Ascending aorta (tissue), 2 donors: ENCODE measurements at places on chromosomes 2 and 18. TPM values are rescaled to one million over a fixed set of nuclear protein-coding genes. Genes with fewer than 3 reads are reported as not detected.

The SMARCAL1 gene
- 5.3 TPM for total RNA-seq

DNA sequence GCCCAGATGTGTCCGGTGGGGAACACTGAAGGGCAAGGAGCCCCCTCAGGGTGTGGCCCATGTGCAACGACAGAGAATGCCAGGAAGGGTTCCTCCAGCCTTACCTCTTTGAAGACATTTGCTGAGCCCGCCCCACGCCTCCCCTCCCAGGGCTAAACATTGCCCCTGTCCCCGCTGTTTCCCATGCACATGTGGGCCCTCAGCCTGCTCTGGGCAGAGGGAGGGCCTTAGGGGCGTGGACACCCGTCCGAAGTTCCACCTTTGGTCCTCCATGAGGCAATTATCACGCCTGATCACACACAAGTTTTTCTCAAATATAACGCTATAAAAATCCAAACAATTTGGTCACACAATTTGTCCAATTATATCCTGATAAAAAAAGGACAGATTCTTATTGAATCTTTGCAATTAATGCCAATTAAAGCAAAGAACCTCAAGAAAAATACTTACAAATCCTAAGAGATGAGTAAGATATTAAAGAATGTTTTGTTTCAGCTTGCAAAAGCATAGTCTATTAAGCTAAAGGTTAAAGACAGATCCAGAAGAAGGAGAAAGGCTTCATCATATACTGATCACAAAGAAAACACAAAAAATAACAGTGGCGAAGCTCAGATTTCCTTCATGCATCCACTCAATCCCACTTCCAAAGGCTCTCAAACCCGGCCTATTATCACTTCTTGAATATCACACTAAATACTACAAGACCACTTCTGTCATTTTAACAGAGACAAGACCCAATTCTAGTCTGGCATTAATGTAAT lies 55.2 kb upstream of the LDLRAD4 start:
- no peak for DNase-seq

- no peak for DNase-seq
Observed at GRCh38 chr2:63023444-63023843, 27.2 kb upstream of the OTX1 start.

The SIGLEC15 gene
- total RNA-seq, result not detected

- no peak for DNase-seq
Observed at GRCh38 chr2:3062476-3063260, 314.9 kb downstream of the EIPR1 start.

DNA sequence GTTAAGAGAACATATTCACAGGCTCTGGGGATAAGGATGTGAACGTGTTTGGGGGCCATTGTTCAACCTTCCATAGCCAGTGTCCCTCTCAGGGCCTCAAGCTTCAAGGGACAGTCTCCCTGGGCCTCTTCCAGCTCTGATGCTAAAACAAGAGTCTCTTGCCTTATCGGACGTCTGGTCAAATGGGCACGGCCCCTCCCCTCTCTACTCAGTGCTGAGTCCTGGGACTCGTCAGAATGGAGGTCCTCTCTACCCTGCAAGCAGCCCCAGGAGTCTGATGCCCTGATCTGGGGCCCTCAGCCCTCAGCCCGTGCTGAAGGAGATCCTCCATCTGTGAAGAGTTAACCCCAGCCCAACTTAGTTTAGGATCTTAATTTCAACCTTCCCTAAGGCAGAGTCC lies 198.2 kb downstream of the ZFP36L2 start:
- DNase-seq, result no peak

The SCN1A gene
- total RNA-seq, result not detected

DNA sequence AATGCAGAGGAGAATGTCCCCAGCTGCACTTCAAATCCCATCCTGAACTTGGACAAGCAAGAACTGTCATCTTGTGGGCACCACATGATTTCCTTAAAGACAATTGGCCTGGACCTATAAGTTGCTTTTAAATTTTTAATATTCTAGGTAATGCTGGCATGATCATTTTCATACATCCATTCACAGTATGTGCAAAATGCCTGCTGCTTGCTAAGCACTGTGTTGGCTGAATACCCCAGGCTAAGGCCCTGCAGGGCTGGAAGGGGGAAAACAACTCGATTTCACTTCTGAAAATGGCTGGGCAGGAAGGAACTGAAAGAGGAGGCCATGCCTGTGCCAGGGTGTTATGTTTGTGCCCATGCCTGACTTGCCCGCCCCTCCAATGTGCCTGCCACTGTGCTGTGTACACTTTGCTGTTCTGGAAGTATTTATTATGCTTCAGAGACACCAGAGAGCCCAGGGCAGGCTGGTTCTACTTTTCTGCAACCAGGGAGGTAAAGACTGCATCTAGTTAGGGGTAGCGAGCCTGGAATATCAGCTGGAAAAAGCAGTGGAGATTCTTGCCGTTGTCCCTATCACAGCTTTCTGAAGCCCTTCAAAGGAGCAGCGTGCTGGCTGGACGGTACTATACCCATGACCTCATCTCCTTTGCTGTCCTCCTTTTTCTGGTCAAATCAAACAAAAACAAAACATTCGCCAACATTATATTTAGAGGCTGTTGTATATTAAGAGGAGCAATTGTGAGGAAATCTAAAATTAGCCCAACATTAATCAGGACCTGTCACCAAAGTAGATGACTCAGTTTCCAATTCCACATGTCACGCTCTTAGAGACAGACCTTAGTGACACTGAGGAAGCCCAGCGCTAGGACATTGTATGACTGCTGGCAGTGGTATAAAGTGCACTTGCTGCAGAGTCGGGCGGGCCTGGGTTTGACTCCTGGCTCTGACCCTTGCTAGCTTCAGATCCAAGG lies 158.1 kb downstream of the DDX1 start:
- no peak for DNase-seq

The PTPRN gene
- not detected for total RNA-seq

- DNase-seq, result no peak
Observed at GRCh38 chr2:204535764-204536163, 9.5 kb upstream of the PARD3B start.

The WNT6 gene
- 1.2 TPM for total RNA-seq

DNA sequence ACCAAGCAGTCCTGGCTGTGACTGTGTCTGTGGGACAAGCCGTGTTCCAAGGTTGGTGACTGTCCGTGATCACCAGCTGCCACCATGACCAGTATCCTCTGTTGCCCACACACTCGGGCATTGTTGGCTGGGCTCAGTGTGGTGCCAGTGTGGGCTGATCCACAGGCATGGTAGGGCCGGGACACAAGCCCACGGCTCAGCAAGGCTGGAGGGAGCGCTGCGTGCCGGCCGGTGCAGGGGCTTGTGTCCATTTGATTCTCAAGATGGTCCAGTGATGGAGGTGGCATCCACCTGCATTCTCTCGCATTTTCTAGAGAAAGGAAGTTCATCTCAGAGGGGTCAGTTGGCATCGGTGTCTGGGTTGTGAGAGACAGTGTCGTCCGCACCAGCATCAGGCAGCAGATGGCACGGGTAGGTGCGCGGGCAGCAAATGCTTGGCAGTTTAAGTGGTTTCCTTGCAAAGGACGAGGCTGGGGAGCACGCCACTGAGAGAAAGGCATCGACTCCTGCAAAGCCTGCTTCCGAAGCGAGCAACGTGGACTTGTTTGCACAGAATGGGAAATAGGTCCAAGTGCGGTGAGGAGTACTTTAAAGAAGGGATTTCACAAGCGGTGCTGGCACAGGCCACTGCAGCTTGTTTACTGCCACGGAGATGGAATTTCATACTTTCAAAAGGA lies 20.9 kb downstream of the TWIST2 start:
- peak; percentile 76 for DNase-seq

GRCh38 chr2:145012214-145012670 lies 492.3 kb upstream of the ZEB2 start:
- no peak for DNase-seq

DNA sequence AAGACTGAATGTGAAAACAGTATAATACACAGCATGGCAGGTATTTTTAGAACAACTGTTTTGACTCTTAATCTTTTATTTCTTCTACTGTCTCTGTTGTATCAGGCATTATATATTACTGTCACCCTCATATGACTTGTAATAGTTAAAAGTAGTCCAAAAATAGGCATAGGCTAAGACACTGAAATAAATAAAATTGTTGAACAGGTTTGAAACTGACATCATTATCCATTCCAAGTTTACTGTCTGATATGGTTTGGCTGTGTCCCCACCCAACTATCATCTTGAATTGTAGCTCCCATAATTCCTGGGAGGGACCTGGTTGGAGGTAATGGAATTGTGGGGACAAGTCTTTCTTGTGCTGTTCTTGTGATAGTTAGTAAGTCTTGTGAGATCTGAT lies 91.4 kb upstream of the CDH19 start:
- DNase-seq, result no peak

The GPD2 gene
- 20.0 TPM for total RNA-seq

GRCh38 chr18:80074697-80075096 lies 34.4 kb upstream of the ADNP2 start:
- no peak for DNase-seq

DNA sequence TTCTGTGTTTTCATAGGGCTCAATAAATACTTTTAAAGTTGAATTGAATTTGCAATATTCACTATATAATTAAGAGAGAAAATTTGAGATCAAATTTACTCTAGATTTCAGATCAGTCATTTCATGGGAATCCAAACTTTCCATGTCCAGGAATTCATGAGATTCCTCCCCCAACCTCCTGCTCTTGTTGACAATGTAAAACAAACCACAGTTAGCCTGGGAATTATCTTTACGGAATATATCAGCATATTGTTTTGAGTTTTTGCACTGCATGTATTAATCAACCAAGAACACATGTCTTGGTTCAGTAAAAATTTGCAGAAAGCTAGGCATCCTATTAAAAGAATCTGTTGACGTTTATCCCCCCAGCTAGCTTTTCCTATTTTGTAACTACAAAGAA lies 42.3 kb downstream of the CYP1B1 start:
- DNase-seq, result no peak

DNA sequence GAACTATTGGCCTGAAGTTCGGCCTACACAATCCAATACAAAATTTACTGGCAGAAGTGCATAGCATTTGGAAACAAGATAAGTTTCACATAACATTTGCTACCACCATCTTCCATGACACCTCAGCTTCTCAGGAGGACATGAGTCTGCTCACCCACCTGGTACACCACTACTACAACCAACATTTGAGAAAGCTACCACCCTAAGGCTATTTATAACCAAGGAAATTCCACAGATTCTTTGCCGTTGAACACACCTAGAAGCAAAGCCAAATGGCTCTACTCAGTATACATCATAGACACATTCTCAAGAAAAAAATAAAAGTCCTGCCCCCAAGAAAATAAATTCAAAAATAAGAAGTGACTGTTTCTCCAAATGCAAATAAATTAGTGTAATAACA lies 145.3 kb downstream of the SPAG16 start:
- no peak for DNase-seq

DNA sequence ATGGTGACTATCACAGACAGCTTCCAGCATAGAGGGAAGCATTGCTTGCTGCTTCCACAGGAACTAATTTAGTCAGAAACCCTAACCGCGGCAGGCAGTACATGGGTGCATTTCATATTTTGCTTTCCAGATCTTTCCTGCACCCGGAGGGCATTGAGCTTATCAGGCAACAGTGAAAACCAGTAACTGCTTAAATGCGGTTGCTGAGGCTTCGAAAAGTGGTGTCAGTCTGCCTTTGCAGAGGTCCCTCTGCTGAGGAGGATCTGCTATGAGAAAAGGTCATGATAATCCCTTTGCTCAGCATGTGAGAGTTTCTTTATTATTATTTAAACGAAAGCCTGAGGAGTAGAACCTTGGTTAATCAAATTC lies 44.6 kb upstream of the ROCK2 start:
- DNase-seq, result no peak

DNA sequence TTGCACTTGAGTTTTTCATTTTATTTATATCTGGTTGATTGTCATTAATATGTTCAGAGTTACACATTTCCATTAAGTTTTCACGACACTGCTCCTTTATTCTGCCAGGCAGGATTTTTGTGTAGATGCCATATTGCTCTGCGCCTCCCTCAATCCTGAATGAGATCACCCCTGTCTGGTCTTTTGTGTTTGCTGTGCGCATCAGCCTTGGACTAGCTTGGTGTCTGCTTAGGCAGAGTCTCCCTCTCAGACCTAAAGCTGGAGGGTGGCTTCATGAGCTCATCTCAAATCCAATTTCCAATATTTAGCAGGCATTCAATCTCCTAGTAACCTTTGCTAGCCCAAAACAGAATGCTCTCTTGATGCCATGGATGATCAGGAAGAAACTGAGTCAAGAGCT lies 137.4 kb downstream of the SMAD7 start:
- no peak for DNase-seq

DNA sequence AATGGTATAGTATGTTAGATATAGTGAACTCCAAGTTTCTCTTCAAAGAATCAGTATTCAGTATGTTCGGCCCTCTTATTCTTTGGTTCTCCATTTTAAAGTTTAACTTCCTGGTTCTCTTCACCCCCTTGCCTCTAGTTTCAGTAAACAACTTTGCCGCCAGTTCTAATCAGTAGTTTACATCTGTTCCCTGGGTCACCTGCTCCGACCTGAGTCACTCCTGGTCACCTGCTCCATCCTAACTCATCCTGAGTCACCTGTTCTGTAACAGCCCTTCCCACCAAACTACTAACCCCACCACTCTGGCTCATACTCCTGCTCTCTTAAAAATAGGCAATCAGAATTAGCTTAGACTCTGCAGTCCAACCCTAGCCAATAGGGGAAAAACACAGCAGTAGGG lies 23.7 kb upstream of the TEX51 start:
- no peak for DNase-seq

GRCh38 chr2:232890896-232891601 lies 21.0 kb downstream of the SNORC start:
- no peak for DNase-seq

The MYL1 gene
- total RNA-seq, result not detected

GRCh38 chr2:43251171-43251731 lies 24.8 kb upstream of the ZFP36L2 start:
- DNase-seq, result no peak

The YES1 gene
- 30.5 TPM for total RNA-seq

DNA sequence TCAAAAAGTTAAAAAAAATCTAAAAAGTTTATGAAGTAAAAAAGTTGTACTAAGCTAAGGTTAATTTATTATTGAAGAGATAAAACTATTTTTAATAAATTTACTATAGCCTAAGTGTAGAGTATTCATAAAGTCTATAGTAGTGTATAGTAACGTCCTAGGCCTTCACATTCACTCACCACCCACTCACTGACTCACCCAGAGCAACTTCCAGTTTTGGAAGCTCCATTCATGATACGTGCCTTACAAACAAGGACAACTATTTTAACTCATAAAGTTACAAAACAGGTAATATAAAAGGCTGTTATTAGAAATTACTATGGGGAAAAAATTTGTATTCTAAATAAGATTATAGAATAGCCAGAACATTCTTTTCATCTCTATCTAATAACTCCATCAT lies 158.9 kb upstream of the FN1 start:
- no peak for DNase-seq

DNA sequence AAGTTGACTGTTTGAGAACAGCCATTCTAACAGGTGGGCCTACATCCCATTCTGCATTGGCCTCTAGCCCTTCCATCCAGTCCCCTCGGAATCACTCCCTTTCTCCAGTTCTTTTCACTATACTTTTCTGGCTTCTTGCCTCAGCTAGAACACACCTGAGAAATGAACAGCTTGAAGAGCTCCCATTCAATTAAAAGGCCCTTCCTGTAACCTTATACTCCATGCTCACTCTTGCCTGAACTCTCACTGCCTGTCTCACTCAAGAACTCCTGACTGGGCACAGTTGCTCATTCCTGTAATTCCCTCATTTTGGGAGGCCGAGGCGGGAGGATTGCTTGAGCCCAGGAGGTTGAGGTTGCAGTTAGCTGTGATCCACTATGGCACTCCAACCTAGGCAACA lies 23.6 kb downstream of the CHRNA1 start:
- DNase-seq, result no peak

The SLC66A3 gene
- 52.6 TPM for total RNA-seq
